ENCODE measurements at places on chromosomes 2 and 18.

- no peak for DNase-seq
These were observed 9.6 kb downstream of the MARCHF4 start for GRCh38 chr2:216362730-216363129.

DNA sequence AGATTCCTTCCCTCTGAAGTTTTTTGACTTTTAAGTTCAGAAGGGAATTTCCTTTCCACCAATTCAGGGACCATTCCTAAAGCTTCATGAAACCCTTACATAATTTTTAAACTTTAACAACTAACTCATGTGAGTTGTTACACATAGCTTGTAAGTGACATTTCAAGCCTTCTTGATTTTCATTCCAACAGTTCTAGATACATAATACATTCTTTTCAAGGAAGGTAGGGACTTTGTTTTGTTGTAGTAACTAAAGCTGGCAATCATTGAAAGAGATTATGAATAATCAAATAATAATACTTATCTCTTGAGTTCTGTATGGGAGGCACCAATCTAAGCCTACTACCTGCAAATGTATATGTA, 45.4 kb downstream of the SETBP1 start:
- no peak for DNase-seq

DNA sequence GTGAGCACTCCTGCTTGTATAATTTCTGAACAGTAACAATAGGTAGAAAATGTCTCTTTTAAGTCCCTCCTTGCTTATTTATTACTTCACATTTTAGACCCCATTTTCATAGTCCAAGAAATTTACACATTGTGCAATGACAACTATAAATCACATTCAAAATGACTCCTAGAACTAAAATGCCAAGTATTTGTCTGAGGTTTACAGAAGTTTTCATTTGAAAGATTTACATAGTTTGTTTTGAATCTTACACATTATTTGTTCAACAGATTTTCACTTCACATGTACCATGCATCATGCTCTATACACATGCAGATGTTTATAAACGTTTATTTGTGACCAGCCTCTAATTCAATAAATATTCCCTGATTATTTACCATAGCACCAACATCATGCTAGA, 15.7 kb upstream of the TRIB2 start:
- DNase-seq: no peak

DNA sequence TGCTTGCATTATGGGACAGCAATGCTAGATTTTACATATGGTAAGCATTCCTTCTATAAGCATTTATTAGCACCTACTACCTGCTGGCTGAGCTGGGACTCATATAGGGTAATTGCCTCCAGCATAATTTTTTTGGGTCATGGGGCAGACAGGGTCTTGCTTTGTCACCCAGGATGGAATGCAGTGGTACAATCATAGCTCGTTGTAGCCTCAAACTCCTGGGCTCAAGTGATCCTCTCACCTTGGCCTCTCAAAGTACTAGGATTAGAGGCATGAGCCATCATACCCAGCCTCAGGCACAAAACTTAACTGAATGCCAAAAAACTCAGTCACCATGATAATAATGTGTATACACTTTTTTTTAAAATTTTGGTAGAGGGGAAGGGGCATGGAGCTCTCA, 35.3 kb downstream of the TMEM237 start:
- DNase-seq: no peak

GRCh38 chr2:221308507-221309066, 263.5 kb downstream of the EPHA4 start:
- DNase-seq: no peak

DNA sequence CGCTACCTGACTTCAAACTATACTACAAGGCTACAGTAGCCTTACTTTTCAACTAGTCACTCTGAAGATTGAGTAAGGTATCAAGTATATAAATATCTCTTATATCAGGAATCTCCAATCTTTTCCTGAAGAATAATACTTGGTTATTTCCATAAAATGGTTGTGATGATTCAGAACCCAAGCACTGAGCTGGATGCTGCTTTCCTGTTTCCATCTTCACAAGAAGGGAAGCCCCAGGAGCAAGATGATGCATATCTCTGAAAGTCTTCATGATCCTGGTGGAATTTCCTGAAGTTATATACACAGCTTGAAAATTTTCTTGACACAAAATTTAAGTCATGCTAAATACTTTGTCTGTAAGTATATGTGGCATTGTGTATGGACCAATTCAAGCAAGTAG, 243.9 kb upstream of the TANK start:
- no peak for DNase-seq

DNA sequence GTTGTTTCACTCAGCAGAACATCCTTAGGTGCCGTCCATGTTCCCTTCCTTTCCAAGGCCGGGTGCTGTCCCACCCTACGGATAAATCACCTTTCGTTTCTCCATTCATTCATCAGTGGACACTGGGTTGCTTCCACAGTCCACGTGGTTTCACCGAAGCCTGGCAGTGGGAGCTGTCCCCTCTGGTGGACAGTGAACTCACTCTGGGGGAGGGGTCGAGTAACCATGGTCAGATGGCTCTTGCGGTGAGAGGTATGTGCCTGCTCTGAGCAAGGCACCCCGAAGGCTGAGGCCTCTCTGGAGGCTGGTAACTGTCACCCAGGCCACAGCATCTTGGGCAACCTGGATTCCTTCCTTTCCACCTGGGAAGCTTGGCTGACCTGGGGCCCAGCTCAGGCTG, 61.5 kb upstream of the TWIST2 start:
- DNase-seq: no peak
